ENCODE measurements at places on chromosomes 5 and 9.

GRCh38 chr9:116327701-116328405, 174.3 kb downstream of the PAPPA start:
- DNase-seq, result no peak

- no peak for DNase-seq
Observed at GRCh38 chr5:101679816-101680215, 616.3 kb downstream of the SLCO4C1 start.

- peak; percentile 29 for DNase-seq
Observed at GRCh38 chr5:108380531-108381349, 1.2 kb downstream of the FBXL17 start.

GRCh38 chr5:170057311-170057710, 48.4 kb upstream of the FOXI1 start:
- DNase-seq, result no peak

Measured in NCI-H1930 (cell line).